Activated naive CD8-positive, alpha-beta T cell treated with anti-CD3 and anti-CD28 coated beads, Interleukin-2, amount 50 U/mL, for 24 hours (primary cell): ENCODE measurements at places on chromosomes 11 and 22.

DNA sequence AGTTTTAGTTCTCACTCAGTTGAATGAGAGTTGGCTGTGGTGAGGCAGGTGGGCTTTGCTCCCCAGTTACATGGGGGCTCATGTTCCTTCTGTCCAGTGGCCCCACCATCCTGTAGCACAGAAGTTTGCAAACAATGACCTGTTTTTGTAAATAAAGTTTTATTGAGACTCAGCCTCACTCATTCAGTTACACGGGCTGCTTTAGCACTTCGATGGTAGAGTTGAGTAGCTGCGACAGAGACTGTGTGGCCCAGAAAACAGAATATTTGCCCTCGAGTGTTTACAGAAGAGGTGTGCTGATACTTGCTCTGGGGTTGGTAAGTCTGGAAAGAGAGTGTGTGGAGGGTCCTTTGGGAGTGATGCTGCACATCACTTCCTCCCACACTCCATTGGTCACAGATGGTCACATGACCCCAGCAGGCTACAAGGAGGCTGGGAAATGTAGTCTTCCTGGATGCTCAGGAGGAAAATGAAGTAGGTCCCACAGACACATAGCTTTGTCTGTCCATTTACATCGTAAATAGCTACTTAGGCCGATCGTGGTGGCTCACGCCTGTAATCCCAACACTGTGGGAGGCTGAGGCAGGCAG, 34.6 kb downstream of the IFT27 start:
- DNase-seq = no peak

DNA sequence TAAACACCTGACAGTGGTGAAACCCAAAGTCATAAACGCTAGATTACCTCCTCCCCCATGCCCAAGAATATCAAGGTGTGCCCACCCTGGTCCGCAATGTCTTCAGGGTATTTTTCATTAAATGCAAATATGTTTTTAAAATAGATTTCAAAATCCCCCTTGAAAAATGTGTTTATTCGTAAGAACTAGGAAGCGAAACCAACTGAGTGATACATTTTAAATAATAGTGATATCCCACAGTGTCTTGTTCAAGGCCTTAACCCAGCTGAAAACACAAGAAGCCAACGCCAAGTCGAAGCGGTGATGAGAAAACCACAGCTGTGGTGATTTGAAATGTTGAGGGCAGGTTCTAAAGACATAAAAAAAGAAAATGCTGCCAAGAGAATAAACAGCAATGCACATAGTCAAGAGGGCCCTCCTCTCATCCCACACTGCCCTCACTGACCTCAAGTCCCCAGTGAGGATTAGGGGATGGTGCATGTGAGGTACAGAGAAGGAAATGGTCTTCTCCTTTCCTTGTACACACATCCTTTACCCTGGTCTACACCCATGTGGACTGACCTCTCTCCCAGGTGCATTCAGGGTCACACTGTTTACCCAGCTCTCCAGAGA, 25.5 kb downstream of the KCNJ1 start:
- DNase-seq = no peak

- DNase-seq = no peak
Observed at GRCh38 chr11:13891911-13892310, 70.6 kb upstream of the SPON1 start.

DNA sequence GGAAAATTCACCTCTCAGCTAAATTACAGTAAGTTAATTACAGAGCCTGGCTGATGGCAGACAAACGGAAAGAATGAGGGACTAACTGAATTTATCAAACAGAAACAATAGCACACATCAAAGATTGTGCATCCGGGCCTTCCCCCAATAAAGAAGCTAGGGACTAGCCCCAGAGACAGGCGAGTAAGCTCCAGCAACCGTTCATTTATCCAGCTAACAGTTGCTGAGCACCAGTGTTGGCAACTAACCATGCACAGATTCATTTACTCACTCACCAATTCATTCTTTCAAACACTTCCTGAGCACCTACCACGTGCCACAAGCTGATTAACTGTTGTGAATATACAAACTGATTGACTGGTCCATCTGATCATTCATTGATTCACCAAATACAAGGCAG, 51.2 kb downstream of the SMCO4 start:
- DNase-seq = no peak

DNA sequence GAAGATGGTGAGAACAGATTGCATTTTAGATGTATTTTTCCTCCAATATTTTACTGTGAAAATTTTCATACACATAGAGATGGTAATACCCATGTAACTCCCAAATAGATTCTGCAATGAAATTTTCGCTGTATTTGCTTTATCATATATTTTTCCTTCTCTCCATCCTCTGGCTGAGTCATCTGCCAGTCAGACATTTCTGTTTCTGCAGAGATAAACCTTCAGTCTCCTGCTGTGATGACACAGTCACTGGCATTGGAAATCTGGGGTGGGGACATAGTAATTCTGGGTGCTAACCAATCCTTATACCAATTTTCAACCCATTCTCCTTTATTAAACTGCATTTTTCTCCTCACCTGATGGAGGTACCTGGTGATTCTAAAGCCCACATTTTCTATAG, 33.7 kb downstream of the SVIP start:
- no peak for DNase-seq
